Activated naive CD4-positive, alpha-beta T cell treated with anti-CD3 and anti-CD28 coated beads, Interleukin-2, amount 50 U/mL, for 16 hours (primary cell): ENCODE measurements at places on chromosomes 7 and 10.

- DNase-seq, result no peak
These were observed 172.9 kb downstream of the WDR37 start for GRCh38 chr10:1229116-1229515.

DNA sequence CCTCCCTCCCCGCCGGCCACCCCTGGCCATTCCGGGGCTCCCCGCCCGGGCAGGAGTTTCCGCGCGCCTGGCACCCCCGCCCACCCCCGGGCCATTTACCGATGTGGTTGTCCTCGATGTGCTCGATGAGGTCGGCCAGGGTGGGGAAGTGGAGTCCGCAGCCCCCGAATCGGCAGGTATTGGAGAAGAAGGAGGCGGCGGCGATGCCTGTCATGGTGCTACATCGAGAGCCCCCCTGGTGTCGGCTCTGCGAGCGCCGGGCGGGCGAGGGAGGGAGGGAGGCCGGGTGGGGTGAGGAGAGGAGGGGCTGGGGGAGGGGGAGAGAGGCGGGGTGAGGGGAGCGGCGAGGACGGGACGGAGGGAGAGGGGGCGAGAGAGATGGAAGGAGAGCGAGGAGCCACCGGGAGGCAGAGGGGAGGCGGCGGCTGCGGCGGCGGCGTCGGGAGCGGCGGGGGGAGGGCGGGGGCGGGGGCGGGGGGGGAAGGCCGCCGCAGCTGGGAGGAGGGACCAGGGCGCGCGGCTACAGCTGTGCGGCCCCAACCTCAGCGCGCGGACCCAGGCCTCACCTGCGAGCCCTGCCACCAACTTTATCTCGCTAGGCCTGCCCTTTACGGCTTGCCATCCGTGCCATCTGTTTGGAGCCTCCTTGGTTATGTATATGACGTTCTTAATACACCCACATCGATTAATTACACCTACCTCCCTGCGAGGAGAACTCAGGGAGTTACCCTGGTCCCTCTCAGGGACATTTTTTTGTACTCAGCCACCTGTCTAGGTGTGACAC lies at the start of gene JAZF1:
JAZF1 (minus strand) TSS at position 432 of the 784 bp plus-strand sequence.
- peak; percentile 62 for DNase-seq

DNA sequence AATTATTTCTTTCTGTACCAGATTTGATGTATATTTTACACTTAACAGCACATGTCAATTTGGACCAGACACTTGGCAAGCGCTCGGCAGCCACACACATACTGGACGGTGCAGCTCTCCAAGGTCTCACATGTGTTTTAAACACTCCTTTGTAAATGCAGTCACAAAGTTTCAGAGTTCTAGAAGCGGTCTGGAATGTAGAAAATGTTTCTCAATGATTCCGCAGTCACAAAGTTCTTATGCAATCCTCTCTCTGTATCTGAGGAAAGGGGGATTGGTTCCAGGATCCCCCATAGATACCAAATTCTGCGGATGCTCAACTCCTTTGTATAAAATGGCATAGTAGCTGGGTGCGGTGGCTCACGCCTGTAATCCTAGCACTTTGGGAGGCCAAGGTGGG lies 253.0 kb upstream of the GRB10 start:
- no peak for DNase-seq

- DNase-seq, result no peak
These were observed 91.3 kb upstream of the TMEM106B start for GRCh38 chr7:12119620-12120303.

DNA sequence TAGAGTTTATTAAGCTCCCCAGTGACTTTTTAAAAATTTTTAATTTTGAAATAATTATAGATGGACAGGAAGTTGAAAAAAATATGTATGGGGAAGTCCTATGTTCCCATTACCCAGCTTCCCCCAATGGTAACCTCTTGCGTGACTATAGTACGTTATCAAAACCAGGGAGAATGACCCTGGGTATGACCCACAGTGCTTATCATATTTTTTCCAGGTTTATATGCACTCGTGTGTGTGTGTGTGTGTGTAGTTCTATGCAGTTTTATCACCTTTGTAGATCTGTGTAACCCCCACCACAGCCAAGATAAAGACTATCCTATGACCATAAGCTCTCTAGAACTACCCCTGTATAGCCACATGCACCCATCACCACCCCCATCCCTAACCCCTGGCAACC lies 72.8 kb downstream of the TBXAS1 start:
- DNase-seq, result no peak

DNA sequence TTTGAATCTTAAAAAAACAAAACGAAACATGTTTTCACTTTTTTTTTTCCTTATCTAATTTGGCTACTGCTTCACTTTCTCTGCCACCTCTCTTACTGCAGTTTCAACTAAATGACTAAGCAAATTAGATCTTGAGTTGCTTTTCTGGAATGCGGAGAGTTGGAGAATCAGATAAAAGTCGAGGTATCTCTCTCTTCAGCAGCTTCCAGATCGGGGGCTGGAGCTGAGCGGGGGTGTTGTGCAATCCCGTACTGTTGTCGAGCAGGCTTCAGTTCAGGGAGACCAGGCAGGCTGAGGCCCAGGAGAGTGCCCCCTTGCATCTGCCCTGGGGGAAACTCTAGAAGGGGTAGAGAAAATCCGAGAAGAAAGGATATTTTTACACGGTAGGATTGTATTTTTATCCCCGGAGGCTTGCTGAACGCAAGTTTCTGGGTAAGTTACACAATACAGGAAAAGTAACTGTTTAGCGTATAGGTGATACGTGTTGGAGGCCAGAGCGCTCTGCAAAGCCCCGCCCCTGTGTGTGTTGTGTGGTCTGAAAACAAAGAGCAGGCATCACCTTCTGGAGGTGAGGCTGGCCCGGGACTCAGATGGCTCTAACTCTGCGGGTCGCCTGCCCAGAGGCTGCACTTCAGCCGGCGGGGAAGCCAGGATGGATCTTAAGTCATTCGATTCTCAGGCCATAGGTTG lies 116.6 kb downstream of the KLF6 start:
- DNase-seq, result peak; percentile 61

- DNase-seq, result no peak
These were observed 28.4 kb upstream of the CRHR2 start for GRCh38 chr7:30710669-30711068.

GRCh38 chr10:77139252-77140160 lies 498.1 kb downstream of the KCNMA1 start:
- no peak for DNase-seq

GRCh38 chr10:20535897-20536881 lies 360.9 kb downstream of the NEBL start:
- no peak for DNase-seq

DNA sequence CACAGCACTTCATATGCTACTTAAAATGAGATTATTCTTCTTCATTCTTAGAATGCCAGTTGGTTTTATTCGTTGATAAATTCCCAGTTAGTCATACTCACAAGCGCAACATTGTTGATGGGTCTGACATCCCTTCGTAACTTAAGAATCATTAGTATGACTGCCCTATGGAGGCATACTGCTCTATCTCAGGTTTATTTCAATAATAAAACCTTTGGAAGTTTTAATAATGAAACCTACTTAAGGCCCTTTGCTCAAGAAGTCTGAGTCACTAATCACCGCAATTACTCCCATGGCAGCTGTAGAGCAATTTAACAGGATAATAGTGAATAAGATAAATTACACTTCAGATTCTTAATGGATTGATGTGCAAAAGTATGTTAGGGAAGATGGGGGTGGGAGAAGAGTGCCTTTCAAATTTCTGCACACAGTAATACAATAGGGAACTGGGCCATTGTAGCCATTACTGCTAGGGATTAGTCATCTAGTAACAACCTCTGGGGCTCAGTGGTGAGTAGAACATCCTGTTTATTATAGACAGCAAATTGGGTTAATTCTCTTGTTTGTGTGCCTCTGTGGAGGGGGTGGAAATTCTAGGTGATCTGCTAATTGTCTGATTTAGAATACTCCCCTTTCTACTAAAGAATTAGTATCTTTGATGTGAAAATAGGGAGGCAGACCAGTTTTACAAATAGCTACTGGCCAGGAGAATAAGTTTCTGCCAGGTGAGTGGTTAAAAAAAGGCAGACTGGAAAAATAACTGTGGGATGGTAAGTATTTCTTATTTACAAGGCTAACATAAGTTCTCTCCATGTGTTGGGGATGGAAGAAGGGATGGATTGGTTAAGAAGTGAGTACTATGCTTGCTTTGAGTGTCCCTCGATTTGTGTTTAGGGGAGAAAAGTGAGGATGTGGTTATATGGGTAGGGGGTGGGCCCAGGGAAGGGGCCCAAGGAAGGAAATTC lies 74.5 kb upstream of the VKORC1L1 start:
- DNase-seq, result no peak

DNA sequence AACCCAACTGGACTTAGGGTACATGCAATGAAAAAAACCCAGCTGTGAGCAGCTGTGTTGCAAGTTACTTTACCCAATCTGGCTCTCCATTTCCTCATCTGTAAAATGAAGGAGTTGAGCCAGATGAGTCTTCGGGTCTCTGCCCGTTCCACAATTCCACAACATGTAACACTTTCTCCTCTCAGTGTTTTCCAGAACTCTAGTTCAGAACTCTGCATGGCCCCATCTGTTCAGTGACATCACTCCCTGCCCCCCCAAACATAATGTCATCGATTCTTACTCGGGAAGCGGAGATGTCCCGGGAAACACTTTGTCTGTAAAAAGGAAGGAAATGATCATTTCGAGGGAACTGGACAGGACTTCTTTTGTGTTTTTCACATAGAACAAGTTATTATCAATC lies 2.5 kb downstream of the SH3PXD2A start:
- no peak for DNase-seq

DNA sequence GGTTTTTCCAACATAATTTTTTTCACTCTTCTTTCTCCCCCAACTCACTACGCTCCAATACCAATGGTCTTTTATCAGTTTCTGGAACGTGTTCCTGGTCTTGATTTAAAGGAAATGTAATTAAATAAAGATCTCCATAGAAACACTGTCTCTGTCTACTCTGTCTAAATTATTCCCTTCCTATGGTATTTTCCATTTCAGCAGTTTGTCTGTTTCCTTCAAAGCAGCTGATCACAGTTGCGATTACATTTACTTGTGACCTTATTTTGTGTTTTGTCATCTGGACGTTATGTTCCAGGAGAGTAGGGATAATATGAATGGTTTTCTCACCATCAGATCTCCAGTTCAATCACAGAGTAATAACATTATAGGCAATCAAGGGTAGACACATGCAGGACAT lies 359.2 kb downstream of the NRG3 start:
- DNase-seq, result no peak

DNA sequence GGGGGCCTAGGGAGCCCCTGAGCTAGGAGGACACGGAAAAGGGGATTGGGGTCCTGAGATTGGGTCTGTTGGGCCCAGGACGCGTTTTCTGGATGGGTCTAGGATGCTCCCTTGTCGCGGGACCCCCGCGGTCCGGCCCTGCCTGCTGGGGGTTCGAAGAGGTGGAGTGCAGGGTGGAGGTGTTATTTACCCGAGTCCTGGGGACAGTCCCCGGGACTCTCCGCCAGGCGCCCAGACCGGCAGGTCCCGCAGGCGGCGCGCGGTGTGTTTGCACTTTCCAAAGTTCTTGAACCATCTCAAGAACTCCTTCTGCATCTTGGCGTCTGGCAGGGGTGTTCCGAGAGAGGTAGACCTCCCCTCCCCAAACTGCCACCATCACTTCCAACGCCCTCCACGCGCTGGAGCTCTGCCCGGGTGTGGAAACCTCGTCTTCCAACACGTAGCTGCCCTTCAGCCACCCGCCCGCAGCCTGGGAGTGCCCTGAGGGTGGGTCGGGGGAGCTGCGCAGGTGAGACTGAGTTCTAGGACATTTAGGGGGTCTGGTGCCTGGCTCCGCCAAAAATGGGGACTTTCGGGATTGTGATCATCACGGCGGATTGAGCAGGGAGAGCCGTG lies 569 bp downstream of the CAV1 start:
- peak; percentile 24 for DNase-seq

DNA sequence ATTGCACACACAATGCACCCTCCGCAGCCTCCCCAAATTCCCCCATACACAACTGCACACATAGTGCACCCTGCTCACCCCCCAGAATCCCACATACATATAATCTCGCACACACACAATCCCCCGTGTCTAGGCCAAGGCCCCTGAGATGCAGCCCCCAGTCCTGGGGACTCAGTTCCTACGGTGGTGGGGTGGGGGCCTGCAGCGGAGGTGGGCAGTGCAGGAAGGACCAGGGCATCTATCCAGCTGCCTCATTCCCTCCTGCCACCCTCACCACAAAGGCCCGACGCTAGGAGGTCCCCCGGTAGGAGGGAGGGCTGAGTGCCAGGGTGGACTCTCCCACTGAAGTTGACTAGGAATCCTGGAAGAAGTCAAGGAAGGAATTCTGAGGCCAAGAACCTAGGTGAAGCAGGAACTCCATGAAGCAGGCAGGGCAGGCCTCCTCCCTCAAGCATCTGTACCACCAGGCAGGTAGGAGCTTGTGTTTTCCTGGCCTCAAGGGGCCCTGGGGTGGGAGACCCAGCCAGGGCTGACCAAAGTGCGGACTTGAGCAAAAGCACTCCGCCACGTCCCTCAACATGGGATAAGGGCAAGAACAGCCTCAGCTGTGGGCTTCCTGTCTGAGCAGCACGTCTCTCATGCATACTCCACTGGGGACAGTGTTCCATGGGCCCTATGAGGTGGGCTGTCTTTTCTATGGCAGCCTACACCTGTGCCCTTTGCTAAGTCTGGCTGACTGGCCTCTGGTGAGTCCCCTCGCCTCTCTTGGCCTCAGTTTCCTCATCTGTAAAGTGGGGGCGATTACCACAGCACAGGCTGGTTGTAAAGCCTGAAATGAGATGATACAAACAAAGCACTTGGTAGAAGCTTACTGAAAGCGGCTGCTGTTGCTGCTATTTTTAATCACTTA lies 145.7 kb downstream of the MAPK8 start:
- DNase-seq, result no peak

- DNase-seq, result no peak
These were observed 145.0 kb downstream of the PTPN20 start for GRCh38 chr10:47056247-47056510.

DNA sequence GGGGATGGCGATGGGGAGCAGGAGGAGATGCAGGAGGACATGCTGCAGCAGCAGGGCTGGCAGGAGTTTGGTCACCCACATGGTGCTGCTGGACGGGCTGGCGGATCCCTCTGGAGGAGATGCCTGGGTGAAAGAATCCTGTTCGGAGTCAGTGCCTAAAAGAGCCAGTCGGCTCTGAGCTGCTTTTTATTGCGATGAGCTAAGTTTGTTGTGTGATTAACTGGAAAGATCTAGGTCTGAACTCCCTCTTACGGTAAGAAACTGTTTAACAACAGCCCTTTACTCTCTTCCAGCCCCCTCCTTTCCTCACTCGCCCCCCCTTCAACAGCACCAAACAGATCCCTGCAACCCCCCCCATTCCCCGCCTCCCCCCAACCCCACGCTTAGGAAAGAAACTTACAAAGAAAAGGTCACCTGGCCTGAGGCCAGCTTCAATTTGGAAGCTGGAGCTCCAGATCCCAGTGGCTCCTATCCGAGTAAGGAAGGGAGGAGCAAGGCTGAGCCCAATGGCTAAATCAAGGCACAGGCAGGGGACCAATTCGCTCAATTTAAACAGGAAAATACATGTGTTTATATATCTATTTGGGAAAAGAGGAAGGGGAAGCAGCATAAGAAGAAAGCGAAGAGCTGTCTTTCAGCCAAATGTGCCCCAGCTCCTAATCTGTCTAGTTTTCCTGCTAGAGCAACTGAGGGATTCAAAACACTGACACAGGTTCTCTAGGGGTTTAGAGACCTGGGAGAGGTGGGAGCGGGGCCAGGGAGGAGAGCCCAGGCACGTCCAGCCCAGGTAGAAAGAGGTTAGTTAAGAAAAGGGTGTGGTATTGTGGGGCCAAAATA lies at the start of gene HGF:
HGF (minus strand) TSS at position 157 of the 837 bp plus-strand sequence; CDS start at position 81, 76 bp downstream.
- no peak for DNase-seq

GRCh38 chr7:155262031-155262430 lies 35.6 kb upstream of the INSIG1 start:
- no peak for DNase-seq
